Activated effector memory CD4-positive, alpha-beta T cell treated with anti-CD3 and anti-CD28 coated beads, Interleukin-2, amount 50 U/mL, for 16 hours (primary cell): ENCODE measurements at places on chromosomes 4 and X.

- DNase-seq: no peak
These were observed 158.8 kb downstream of the RBM46 start for GRCh38 chr4:154939851-154940250.

- no peak for DNase-seq
These were observed 26.8 kb downstream of the AMELX start for GRCh38 chrX:11319806-11320520.

GRCh38 chrX:120671963-120672362, 42.1 kb upstream of the C1GALT1C1 start:
- no peak for DNase-seq

GRCh38 chr4:41070516-41071281, 143.6 kb downstream of the APBB2 start:
- DNase-seq: no peak

DNA sequence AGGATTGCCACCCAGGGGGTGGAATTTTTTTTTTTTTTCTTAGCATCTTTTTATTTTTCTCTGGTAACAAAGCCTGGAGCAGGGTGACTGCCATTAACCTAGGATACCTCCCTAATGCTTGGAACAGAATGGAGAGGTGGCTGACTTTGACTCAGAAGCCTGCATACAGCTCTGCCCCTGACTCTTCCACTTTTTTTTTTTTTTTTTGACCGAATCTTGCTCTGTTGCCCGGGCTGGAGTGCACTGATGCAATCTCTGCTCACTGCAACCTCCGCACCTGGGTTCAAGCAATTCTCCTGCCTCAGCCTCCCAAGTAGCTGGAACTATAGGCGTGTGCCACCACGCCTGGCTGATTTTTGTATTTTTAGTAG, 341 bp upstream of the SLC2A9 start:
- DNase-seq: no peak

DNA sequence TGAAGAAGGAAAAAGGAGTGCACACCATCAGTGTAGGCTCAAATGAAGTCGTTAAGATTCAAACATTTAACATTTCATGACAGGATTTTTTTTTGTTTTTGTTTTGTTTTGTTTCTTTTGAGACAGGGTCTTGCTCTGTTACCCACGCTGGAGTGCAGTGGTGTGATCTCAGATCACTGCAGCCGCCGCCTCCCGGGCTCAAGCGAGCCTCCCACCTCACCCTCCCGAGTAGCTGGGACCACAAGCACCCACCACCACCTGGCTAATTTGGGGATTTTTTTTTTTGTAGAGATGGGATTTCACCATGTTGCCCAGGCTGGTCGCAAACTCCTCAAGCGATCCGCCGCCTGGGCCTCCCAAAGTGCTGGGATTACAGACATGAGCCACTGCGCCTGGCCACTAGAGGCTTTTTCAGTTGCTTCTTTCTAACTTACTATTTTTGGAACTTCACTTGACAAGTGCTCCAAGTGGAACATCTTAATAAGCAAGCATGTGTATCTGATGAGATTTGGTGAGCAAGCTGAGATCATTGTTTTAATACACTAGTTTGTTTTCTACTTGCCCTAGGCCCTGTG, 78.9 kb upstream of the CNKSR2 start:
- no peak for DNase-seq

GRCh38 chr4:70721747-70722146, at the start of gene RUFY3:
TSS of gene RUFY3 (plus strand) at chr4:70721964. CDS start at chr4:70722574, 610 bp downstream.
- no peak for DNase-seq

DNA sequence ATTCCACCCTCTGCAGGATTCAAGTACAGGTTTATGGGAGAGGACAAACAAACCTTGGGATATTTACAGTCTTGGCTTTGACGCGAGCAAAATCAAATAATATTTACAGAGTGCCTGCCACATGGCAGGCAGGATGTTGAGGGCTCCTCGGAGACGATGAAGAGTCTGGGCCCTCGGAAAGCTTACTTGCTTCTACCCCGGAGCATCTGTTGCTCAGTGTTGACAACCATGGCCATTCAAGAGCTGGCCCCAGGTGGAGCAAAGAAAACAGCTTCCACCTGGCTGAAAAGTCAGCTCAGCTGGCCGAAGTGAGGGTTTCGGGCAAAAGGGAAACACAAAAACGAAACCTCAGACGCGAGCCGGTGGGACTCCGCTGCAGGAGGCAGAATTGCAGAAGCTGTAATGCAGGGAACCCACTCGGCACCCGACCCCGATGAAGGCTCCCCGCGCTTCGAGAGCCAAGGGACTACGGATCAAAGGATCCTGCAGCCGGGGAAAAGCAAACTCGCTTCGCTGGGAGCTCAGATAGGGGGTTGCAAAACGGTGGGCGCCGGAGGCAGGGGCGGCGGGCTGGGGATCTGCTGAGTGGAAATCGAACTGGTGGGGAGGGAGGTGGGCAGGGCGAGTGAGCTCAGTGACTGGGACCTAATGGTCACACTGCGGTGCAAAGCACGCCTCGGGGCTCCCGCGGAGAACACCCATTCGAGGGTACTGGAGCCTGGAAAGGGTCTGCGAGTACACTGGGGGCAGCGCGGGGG, 805 bp downstream of the ATP8A1 start:
- DNase-seq: peak; percentile 79

- DNase-seq: no peak
These were observed 403.0 kb upstream of the CNKSR2 start for GRCh38 chrX:20971250-20971649.

- DNase-seq: no peak
These were observed 106.8 kb downstream of the UCHL1 start for GRCh38 chr4:41363384-41363981.

DNA sequence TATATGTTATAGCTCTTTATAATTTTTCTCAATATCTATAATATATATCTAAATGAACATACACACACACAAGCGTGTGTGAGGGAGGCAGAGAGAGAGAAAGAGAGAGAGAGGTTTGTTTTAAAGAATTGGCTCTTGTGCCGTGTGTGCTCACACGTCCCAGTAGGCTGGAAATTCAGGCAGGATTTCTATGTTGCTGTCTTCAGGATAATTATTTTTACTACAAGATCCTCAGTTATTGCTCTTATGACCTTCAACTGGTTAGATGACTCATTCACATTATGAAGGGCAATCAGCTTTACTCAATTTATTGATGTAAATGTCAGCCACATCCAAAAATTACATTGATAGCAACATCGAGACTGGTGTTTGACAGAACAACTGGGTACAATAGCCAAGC, 1520.7 kb upstream of the PCDH7 start:
- DNase-seq: no peak

- no peak for DNase-seq
These were observed 27.8 kb upstream of the BMP2K start for GRCh38 chr4:78748381-78748780.

DNA sequence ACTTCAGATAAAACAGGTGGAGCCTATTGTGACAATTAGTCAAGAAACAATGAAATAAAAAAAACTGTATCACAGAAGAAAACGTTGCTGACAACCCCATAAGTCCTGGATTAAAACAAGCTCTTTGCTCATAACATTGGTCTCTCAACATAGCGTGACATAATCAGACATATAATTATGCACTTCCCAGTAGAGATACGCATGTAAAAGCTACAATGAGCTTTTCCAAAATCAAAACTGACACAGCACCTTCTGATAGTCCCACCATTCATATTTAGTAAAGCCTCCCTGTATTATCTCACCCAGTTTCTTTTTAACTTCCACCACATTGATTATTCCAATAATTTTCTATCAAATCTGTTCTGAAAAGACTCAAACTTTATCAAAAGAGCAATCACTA, 372.1 kb upstream of the SMIM31 start:
- DNase-seq: no peak

- peak; percentile 60 for DNase-seq
These were observed 13.1 kb upstream of the KIAA0232 start for GRCh38 chr4:6769233-6769988.

GRCh38 chr4:135963009-135963408, 1569.3 kb downstream of the PCDH18 start:
- DNase-seq: no peak

DNA sequence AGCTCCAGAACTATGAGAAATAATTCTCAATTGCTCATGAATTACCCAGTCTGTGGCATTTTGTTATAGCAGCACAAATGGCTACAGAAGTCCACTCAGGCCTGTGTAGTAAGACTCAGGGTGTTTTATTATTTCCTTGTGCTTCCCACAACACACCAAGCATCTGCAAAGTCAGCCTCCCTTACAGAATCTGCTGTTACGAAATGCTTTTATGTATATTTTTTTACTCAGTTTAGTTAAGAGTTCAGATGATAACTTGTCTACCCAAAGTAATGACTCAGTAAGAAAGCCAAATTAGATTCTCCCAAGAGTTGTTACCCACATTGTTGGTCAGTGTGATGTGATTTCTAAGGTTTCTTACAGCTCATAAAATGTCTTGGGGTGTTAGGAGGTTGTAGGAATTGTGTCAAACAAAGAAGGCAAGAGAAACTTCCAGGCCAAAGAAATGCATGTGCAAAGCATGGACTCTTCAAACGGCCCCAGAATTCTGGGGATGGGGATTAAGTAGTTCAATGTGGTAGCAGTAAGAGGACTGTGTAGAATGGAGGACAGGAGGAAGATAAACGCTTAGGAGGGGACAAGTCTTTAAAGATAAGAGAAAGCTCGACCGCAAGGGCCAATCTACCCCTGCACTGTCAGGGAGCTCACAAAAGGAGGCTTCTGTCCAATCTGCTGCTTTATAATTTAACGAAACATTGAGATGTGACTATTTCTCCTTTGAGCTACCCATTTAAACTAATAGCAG, 35.4 kb upstream of the TMEM184C start:
- no peak for DNase-seq

DNA sequence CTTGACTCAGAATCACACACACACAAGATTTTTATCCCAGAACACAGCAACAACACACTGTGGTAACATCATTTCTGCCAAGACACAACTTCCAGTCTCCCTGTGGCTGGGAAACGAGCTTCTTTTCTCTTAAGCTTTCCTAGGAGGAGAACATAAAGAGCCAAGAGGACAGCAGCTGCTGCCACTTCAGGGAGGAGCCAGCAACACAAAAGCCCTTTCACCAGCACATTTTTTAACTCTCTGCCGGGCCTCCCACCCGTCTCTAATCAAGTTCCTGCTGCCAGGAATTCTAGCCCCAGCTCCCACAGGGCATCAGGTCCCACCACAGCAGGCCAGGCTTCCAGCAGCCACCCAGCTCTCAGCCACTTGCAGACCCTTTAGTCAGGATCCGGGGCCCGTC, 22.4 kb downstream of the FAT1 start:
- DNase-seq: no peak

DNA sequence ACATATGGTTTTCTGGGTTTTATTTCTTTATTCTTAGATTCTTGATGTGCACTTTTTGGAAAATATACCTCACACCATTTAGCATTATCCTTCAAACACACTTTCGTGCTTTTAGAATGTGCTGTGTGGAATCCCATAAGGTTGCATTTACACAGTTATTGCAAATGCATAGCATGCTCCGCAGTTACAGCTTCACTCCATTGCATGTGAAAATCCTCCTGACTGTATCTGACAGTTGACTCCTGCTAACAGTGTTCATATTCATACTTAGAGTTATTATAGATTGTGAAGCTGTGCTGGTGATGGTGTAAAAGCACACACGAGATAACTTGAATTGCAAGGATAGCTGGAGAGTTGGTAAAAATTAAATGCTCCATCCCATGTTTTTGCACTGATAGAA, 811.5 kb upstream of the TENM3 start:
- DNase-seq: no peak

- DNase-seq: no peak
These were observed 48.6 kb downstream of the FAM53A start for GRCh38 chr4:1635464-1635863.

DNA sequence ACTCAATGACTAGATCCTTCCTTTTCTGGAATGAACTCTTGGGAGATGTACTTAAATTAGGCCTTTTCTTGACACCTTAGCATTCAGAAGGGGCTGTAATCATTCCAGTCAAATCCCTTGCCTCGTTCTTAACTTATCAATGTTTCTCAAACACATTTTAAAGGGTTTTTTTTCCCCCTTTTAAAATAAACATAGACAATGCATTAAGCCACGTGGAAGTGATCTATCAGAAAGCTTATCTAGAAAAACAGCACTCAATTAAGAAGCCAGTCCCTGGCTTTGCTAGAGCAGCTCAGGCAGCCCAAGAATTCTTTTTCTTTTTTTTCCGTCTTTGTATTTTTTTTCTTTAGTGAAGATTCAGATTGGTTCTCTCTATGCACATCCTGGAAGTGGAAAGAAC, 118.2 kb downstream of the PCDH7 start:
- DNase-seq: no peak

GRCh38 chrX:39814391-39814790, 283.4 kb downstream of the BCOR start:
- peak; percentile 72 for DNase-seq

DNA sequence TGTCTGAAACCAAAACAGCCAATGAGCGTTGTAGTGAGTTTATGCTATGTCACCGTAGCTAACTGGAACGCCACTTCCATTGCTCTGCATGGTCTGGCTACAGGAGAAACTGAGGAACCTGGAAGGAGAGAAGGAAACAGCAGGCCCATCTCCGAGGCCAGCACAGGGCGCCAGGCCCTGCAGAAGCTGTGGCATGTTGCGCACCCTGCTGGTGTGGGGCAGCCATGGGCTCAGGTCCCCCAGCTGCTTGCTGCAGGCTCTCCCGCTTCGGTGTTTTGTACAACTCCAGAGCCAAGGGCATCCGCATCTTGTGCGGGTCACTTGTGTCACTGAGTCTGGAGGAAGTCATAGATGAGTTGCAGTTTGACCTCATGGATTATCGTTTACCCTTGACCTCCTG, 89.2 kb downstream of the AFAP1 start:
- no peak for DNase-seq

DNA sequence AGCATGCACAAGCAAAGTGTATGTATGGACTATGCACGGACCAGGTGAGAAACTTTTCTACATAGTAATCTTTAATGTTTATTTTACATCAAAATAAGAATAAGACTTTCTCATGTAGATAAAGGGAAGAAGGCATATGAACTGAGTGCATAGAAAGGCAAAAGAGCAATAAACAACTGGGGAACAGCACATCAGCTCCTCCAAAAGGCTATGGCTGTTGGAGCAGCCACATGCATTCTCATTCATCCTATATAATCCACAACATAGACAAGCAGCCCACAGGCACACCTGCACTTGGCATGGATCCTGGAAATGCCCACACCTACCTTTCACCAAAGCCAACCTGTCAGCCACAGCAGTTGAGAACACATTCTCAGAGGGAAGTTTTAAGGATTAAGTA, 586.9 kb upstream of the INTU start:
- no peak for DNase-seq

DNA sequence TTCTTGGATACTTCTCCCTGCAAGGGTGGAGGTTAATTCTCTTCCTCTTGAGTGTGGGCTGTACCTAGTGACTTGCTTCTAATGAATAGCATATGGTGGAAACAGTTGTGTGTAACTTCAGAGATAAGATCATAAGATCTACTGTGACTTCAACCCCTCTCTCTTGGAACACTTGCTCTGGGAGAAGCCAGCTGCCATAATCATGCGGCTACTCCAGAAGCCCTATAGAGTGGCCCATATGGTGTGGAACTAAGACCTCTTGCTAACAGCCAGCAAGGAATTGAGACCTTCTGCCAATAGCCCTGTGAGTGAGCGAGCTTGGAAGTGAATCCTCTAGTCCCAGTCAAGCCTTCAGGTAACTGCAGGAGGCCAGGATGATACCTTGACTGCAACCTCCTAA, 81.1 kb downstream of the RBMX2 start:
- DNase-seq: no peak

GRCh38 chrX:7090641-7091040, 56.9 kb upstream of the STS start:
- DNase-seq: no peak
